Neural crest cell (in vitro differentiated cells): ENCODE measurements at places on chromosomes 7 and 10.

DNA sequence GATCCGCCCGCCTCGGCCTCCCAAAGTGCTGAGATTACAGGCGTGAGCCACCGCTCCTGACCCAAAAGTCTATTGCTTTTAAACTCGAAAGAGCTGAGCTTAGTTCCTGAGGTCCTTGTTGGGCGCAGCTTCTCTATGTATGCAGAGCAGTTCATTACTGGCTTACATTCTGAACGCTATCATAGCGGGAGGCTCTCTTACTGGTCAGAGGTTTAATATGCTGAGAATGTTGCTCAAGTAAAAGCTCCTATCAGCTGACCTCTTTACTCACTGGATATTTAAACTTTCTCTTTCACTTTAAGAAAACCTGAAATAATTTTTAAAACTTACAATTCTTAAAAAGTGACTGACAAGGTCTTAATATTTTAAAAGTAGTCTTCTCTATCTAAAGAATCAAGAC is 160.8 kb upstream of the WNT16 start:
- no peak for DNase-seq

DNA sequence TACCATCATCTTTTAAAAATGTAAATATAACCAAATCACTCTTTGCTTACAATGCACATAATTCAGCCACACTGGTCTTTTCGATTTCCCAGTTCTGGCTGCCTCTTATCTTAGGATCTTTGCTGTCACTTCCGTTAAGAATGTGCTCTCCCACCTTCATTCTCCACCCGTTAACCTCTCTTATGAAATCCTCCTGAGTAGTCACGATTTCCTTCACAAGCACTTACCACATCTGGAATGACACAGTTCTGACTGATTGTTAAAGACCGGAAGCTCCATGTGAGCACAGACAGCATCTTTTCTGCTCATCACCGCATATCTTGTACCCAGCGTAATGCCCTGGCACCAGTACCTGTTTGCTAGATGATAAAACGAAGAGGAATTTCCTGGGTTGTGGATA is 84.3 kb downstream of the CUL2 start:
- no peak for DNase-seq

DNA sequence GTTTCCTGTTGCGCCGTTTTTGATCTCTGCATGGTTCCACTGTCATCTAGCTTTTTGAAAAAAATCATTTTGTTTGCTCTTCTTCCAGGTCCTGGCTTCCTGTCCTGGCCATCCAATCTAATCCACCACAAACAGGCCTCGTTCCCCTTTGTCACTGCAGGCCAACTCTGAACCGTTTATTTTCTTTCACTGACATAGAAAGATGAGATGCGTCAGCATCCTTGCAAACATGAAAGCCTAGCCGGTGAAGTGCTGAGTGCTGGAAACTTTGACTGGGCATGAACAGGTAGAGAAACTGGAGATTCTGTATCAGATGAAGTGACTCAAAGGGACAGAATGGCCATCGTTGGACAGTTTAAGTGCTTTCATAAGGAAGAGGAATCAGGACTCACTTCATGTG is 1247.8 kb downstream of the TYW1 start:
- no peak for DNase-seq

DNA sequence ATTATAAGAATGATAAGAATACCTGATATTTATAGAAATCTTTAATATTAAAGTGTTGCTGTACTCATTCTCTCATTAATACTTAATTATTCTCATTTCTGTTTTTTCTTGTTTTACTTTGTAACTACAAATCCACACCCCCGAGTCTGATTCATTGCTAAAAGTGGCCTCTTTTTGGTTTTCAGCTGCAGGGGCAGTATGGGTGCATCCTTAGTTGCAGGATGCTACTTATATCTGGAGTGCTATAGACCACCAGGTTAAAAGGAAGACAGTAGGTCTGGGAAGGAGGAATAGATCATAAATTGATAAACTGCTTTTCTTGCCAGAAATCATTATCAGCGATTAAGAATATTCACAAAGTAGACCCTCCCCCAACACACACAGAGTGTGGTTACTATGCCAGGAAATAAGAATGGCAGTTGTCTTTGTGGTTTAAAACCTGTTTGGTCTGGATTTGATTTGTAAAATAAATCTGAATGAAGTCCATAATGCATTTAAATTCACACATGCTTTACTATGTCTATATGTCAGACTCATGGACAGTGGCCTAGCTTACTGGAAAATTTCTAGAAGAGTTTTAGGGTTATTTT is 96.5 kb downstream of the NRF1 start:
- no peak for DNase-seq

DNA sequence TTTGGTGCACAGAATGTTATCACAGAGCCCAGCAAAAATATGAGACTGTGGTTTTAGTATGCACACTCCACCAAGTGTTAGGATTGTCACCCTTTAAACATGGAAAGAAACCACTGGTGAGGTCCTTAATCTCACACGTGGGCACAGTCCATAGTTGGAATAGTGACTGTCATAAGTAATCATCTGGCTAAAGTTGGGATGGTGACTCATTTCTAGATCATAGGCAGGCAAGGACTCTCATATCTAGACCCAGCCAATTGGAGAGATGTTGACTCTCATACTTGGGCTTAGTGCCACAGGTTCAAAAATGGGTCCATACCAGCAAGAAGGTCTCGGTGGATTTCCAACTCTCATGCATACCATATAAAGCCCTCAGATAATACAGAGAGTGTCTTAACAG is 39.6 kb upstream of the ZNF680 start:
- DNase-seq, result no peak

DNA sequence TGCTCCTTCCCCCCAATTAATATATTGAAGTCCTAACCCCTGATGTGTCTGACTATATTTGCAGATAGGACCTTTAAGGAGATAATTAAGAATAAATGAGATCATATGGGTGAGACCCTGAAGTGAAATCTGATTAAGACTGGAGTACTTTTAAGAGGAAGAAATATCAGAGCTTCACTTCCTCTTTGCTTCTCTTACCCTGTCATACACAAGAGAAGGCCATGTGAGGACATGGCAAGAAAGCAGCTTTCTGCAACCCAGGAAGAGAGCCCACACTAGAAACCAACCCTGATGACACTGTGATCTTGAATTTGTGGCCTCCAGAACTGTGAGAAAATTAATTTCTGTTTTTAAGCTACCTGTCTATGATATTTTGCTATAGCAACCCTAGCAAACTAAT is 44.2 kb downstream of the JMJD1C start:
- DNase-seq, result no peak

DNA sequence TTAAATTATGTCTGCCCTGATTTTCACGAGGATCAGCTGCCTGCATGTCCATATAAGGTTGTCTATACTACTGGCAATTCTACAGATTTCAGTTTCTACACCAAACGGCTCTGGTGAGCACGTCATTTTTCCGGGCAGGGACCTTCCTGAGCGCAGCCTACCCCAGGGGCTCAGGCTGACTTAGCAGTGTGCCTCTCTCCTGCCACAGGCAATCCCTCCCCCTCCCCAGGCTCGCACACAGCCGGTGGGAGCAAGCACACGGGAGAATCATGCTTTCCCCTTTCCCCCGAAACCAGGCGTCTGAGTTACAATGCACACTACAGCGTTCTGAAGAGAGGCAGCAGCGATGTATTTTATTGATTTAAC is 1.7 kb downstream of the KLF6 start:
- peak; percentile 25 for DNase-seq

DNA sequence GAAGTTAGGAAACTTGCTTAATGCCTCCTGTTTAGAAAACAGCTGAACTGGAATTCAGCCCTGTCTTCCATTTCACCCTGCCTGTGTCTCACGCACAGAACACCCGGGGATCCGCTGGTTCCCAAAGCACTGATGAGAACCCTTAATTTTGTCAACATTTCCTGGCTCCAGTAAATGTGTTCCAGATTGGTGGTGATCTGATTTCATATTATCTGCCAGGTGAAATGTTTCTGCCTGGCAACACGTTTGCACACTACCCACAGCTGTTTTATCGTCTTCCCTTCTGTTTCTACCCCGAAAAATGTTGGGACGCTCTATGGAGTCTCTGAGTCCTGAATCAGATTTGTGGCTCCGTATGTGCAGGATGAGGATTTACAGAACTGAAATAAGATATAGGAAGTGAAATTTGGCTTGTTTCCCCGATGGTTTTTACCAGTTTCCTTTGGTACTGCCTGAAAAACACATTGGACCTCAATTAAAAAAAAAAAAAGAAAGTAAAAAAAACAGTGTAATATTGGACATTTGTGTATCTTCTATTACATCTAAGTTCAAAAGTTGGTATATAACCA is 29.0 kb downstream of the MRC1 start:
- DNase-seq, result no peak

DNA sequence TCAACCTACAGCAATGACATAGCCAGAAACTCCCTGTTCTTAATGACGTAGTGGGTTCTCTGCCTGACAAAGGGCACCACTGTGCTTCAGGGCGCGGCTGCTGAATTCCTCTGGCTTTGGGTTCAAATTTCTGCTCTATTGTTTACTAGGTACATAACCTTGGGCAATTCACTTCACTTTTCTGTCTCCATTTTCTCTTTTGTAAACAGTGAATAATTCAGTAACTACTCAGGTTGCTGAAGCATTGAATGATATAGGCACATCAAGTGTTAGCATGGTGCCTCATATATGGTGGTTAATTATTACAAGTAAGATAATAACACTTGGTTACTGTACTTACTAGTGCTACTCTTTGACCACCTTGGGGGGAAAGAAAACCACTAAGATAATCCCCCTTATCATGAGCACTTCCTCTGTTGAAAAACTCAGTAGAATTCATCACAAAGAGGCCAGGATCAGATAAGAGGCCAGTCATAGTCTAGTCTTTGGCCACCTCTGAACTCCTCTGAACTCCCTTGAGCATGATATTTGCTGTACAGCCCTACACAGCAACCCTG is 92.0 kb upstream of the AHR start:
- no peak for DNase-seq

GRCh38 chr10:96699613-96700012 is 20.7 kb downstream of the PIK3AP1 start:
- no peak for DNase-seq

DNA sequence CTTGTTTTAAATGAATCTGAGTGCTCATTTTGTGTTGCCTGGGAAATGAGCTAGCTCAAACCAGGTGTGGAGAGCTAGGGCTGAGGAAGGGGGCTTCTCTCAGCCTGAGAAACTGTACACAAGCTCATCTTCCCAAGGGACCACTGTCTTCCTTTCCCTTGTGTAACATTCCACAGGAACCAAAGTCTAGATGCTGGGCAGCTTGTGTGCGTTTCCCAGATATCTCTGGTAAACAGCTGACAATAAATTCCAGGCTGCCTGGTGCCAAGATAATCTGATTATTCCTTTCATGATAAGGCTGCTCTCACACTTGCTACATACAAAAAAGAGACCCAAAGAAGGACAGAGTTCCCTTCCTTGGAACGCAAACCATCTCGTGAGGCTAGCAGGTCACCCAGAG is 33.1 kb upstream of the MKLN1 start:
- DNase-seq, result no peak

DNA sequence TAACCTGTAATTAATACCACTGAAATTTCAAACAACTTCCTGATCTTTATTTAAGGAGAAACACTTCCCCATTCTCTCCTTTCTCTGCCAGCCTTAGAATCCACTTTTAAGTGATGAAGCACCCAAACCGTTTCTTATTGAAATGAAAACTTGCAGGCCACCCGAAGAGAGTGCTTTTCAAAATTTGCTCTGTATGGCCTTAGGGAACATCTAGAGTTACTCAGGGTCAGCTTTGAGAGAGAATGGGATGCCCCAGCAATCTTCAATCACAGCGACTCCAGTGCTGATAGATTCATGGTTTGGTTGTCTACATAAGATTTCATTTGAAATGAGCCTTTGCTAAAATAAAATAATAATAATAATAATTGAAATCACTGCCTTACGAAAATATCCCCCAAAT is 323.1 kb downstream of the PCLO start:
- peak; percentile 2 for DNase-seq

DNA sequence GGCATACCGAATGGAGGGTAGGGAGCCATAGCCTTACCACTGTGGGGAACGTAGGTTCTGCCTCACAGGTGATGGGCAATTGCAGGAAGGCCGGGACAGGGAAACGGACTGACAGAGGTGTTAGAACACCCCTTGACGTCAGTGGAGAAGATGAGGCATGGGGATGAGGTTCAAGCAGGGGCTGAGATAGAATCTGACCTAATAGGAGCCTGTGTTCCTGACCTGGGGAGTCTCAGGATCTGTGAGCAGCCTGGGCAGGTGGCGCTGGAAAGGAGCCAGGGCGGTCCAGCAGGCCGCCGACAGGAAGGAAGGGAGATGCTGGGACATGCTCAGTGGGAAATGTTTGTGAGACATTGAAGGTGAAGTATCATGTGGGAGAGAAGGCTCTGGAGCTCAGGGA is 109.4 kb downstream of the WDFY4 start:
- DNase-seq, result no peak

- no peak for DNase-seq
Observed at GRCh38 chr10:94105226-94105625, 111.5 kb downstream of the PLCE1 start.

- no peak for DNase-seq
Observed at GRCh38 chr7:41709621-41710020, 6.7 kb upstream of the INHBA start.

- DNase-seq, result no peak
Observed at GRCh38 chr7:155020996-155021395, 18.1 kb upstream of the PAXIP1 start.

DNA sequence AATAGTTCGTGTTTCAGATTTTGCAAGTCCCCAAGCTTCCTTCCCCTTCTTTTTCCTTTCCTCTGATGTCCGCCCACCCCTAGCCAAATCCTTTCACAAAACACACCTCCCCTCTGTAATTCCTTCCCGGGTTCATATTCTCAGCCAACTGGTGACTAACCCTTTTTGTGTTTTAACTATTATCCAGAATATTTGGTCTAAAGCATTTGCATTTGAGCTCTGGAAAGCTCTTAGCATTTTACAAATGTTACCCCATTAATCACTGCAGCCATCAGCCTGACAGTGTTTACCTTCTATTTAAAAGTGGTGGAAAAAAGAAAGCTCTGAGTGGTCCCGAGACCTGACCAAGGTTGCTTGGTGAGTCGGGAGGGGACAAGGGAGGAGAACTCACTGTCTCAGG is 139.0 kb downstream of the CREB5 start:
- DNase-seq, result no peak

- DNase-seq, result no peak
Observed at GRCh38 chr7:4257146-4258111, 424.7 kb upstream of the FOXK1 start.

- no peak for DNase-seq
Observed at GRCh38 chr7:103073989-103074518, 542 bp downstream of the FBXL13 start.

DNA sequence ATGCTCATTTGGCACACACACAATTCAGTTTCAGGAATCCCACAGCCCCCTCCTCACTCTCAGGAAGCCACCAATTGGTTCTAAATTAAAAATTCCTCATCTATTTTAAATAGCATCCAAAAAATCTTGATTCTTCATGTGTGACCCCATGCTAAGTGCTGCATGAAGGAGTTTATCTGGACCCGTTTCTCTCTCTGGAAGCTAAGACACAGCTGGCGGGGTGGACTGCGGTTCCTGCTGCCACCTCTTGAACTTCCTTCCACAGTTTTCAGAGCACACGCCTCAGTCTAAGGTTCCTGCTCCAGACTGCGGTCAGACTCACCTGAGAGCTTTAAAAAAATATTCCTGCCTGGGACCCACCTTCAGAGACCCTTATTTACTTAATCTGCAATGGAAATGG is 34.5 kb downstream of the LYZL1 start:
- DNase-seq, result no peak
